ENCODE measurements at places on chromosomes 7 and 10.

- DNase-seq, result no peak
Measured at GRCh38 chr7:97026715-97027426, 2.2 kb upstream of the DLX5 start.

DNA sequence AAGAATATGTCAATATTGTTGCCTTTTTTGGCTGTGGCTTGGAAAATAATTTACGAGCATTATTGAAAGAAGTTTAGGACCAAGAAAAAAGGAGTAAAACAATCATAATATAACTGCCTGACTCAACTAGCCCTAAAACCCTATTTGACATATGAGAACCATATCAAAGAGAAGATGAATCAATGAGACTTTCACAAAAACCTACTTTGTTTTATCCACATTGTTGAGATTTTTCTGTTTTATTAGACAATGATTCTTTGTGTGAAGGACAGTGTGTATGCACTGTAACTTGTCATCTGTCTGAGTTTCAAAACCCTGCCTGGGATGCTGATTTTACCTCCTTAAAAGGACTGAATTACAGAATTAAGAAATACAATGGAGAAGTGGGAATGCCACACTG lies 19.0 kb downstream of the SOSTDC1 start:
- DNase-seq, result no peak

DNA sequence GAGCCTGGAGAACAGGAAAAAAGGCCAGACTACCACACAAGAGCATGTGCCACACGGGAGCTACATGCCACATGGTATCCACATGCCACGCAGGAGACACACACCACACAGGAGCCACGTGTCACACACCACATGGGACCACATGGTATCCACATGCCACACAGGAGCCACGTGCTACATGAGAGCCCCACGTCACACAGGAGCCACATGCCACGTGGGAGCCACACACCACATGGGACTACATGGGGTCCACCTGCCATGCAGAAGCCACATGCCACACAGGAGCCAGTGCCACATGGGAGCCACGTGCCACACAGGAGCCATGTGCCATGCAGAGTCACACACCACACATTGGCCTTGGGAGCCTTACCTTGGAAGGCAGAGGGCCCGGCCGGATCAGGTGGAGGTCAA lies 244.4 kb upstream of the PPP2R2D start:
- no peak for DNase-seq

DNA sequence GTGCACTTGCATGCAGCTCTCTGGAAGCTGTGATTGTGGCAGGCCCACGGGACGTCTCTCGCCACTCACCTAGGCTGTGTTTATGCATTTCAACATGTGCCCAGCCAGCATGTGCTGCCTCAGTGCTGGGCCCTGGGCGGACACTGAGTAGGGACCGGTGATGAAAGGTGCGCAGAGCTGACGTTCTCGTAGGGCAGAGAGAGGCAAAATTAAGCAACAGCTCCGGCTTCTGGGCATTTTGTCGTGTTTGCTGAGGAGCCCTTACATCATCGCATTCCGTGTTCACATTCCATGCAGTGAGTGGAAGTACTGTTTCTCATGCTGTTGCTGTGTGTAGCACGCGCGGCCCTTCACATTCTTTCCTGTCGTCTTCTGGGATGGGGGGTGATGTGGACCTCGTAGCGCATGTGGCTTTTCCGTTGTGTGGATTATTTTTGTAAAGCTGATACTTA lies 50.5 kb downstream of the PRF1 start:
- DNase-seq, result peak; percentile 84

GRCh38 chr7:112079673-112080072 lies 126.5 kb downstream of the DOCK4 start:
- no peak for DNase-seq

Data from T47D (cell line).